GM10248 (cell line): ENCODE measurements at places on chromosomes 16 and 17.

GRCh38 chr16:22274916-22275315 is 22.3 kb upstream of the POLR3E start:
- DNase-seq: no peak

DNA sequence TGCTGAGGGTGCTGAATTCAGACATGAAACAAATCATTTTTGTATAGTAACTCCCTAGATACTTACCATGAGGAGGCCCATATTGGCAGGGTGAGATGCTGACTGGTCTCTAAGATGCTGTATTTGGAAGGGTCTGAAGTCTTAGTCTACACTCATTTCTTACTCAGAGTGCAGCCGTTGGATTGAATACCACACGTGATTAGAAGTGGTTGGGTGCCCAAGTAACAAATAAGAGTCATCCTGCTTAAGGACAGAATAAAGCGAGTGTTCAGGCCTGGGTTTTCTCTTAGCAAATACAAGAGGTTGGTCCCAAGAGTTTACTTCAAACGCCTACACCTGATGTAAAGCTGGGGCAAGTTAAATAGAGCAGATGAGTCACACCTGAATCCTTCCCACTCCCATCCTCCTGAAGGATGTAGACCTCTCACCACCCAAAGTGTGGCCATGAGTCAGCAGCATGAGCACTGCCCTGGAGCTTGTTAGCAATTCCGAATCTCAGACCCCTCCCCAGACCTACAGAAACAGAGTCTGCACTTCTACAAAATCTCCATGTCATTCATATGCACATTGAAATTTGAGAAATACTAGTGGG is 284.6 kb upstream of the CDH5 start:
- DNase-seq: no peak

DNA sequence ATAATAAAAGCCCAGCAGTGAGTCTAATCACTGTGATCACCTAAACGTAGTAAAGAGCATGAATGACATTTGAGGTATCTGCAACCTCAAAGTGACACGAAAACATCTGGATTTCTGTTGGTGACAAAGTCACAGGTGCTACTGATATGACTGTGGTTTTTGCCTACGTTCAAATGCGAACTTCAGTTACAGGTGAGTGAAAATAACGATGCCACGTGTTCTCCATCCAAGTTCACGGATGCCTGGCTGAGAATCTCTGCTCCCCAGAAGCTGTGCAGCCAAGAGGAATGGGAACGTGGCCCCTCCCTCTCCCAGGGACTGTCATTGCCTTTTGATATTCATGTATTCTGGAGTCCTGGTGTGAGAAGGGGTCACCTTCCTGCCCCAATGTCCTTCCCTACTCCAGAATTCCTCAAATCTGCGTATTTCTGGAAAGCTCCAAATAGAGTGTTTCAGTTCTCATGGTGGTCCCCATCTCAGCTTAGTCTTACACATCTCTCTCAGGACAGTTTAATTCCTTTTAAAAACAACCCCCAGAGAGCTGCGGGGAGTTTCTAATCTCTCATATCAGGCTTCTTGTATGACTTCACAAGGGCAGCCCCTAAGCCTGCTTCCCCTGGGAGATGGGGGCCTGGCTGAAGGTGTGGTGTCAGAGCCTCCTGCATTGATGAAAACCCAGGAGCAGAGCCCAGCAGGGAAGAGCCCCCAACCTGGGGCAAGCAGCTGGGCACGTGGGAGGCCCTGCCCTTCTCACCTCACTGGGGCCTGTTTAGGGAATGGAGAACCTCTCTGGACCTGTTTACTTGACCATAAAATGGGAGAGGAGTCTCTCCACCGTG is 25.8 kb downstream of the PIK3R5 start:
- peak; percentile 66 for DNase-seq

GRCh38 chr16:49547448-49547847 is 173.8 kb downstream of the C16orf78 start:
- no peak for DNase-seq

DNA sequence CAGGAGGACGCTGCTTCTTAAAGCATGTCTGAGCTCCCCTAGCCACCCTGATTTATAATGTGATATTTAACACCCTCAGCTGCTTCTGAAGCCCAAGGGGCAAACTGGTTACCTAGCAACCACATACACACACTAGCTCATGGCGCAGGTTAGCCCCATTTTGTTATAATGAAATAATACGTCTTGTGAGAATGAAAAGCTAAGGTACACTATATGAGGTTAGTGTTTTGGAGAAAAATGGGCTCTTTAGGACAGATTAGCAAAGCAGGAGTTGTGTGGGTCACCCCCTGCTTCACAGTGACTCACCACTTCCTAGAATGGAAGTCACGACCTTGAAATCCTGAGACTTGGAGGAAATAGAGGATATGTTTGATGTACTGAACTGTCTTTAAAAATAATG is 404.8 kb upstream of the HSBP1 start:
- no peak for DNase-seq

DNA sequence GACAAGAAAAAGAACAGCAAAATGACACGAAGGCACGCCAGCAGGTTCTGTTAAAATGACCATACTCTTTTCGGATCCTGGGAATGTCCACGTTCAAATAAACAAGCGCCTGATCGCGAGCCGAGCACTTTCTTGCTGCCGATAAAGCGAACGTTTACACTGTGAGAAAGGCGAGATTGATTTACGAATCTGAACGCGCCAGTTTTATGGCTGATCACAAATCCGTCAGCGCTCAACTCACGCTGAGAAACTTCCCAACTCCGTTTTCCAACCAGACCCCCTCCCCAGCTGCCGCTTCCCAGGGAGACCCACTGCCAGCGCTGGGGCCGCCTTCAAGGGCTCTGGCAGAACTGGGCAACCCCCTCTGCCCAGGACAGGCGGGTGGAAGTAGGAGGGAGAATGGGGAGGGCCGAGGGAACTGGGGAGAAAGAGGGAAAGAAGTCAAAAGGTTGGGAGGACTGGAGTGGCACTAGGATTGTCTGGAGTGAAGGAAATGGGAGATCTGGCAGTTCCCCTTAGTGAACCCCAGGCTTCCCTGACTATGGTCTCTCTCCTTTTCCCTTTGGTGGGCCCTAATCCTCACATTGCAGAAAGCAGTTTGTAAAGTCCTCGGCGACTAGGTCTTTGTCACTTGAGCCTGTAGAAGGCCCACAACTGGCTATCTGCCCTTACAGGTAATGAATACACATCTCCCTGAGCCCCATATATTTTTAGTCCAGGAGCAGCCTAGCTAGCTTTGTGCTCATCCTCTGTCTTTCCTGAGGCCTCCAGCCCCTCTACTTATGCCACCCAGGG is 6.9 kb downstream of the HOXB4 start:
- no peak for DNase-seq

DNA sequence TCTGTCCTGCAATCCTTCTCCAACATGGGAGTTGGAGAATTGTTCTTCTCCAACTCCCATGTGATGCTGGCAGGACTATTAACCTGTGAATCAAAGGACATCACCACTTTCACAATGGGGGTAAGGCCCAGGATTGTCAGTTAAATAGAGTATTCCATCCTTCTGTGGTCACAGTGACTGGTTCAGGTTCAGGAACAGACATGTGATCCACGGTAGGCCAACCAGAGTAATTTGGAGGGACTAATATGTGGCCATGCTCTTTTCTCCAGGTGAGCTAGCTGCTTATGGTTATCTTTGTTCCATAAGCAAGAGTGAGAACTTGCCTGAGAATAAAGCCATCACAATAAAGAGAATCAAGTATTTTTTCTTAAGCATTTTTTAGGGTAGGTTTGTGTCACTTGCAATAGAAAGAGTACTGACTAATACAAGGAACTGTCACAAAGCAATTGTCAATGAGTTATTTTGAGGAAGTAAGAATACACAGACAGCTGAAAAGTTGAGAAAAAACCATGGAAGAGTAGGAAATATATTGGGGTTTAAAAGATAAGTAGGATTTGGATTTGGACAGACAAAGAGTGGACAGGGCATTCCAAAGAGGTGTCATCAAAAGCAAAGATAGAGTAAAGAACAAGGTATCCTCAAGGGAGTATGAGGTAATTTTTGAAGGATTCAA is 63.4 kb downstream of the BRIP1 start:
- DNase-seq: no peak

GRCh38 chr16:20744922-20745440 is 3.4 kb upstream of the THUMPD1 start:
- DNase-seq: no peak

- DNase-seq: no peak
Measured at GRCh38 chr16:20920091-20920490, 19.5 kb downstream of the LYRM1 start.

GRCh38 chr17:36107660-36108059 is 4.0 kb downstream of the CCL4 start:
- no peak for DNase-seq

GRCh38 chr17:21286066-21286770 is 1.7 kb downstream of the MAP2K3 start:
- no peak for DNase-seq

DNA sequence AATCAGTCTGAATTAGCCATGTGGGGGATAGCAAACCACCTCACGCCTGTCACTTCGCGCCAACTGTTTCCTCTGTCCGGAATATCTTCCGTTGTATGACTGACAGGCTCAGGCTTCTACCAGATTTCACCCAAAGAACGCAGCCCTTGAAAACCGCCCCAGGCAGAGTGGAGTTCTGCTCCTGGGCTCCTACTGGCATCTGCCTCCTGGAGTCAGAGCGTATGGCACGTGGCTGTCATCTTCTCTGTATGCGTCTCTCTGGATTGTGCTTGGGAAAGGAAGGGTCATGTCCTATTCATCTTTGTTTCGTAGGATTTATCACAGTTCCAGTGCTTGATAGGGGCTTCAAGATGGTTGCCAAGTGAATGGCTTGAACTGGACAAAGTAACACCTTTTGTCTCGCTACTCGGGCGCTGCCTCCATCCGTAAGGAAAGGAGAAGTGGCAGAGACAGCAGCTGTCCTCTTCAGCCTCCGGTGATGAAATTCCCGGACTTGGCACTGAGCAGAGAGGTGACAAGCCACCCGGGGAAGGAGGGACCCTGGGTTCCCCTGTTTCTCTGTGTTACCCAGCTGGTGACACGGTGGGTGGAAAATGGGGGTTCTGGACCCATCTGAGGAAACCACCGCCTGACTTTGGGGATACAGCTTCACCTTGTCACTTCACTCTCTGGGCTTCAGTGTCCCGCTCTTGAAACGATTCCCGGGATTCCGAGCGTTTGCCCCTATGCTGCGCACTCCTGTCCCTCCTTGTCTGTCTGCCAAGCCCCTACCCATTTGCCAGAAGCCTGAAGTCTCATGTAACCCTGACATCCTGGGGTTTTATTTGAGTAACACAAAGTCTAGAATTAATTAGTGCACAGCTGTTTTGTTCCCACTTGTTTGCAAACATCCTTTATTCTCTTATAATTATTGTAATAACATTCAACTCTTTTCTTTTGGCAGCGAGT is 13.9 kb downstream of the KIAA0513 start:
- DNase-seq: no peak

DNA sequence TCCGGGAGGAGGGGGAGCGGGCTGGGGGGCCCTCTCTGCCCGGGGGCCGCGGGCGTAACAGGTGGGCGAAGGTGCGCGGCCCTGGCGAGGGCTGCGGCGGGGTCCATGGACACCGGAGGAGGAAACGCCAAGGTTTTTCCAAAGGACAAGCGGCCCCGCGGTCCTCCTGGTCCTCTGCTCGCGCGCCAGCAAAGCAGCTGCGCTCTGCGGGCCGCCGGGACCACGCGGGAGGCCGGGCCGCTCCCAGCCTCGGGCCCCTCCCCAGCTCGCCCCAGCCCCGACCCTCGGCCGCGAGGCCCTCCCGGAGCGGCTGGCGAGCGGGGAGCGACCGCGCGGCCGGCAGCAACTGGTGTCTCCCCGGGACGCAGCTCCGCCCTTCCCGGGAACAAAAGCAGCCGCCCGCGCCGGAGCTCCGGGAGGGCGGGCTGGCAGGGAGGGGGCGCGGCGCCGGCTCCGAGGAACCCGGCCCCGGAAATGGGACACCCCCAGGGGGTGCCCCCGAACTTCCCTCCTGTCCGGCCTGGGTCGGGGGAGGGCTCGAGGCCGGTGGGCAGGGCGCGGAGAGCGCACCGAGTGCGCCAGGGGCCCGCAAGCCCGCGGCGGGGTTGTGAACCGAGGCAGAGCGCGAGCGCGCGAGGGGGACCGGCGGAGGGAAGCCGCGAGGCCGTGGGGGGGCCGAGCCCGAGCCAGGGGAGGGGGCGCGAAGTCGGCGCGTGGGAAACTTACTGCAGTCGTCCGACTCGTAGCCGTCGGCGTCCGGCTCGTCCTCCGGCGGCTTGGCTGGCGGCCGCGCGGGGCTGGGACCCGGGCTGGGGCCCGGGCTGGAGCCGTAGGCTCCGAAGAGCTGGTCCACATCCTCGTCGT is 837 bp downstream of the DOC2B start:
- DNase-seq: no peak

- no peak for DNase-seq
Measured at GRCh38 chr16:75003931-75004330, 5.1 kb downstream of the ZNRF1 start.

GRCh38 chr17:67090341-67090740 is 46.0 kb downstream of the CACNG1 start:
- no peak for DNase-seq

GRCh38 chr16:54253118-54253517 is 33.5 kb downstream of the IRX3 start:
- no peak for DNase-seq

DNA sequence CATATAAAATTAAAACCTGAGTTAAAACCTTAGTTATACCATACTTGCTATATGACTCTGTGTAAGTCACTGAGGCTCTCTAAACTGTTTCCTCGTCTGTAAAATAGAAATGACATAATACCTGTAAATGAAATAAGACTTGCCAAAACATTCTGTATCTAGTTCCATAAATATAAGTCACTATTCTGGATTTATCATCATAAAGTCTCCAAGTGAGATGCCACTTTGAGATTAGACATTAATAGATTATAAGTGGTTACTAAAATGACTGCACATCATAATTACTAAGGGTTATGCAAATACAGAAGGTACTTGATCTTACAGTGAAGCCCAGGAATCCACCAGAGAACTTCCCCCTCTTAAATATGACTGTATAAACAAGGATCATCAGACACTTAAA is 12.0 kb upstream of the BRIP1 start:
- no peak for DNase-seq

- DNase-seq: no peak
Measured at GRCh38 chr17:40316571-40317344, 7.8 kb downstream of the RARA start.

- DNase-seq: no peak
Measured at GRCh38 chr16:63201851-63202250, 1165.6 kb upstream of the CDH8 start.

DNA sequence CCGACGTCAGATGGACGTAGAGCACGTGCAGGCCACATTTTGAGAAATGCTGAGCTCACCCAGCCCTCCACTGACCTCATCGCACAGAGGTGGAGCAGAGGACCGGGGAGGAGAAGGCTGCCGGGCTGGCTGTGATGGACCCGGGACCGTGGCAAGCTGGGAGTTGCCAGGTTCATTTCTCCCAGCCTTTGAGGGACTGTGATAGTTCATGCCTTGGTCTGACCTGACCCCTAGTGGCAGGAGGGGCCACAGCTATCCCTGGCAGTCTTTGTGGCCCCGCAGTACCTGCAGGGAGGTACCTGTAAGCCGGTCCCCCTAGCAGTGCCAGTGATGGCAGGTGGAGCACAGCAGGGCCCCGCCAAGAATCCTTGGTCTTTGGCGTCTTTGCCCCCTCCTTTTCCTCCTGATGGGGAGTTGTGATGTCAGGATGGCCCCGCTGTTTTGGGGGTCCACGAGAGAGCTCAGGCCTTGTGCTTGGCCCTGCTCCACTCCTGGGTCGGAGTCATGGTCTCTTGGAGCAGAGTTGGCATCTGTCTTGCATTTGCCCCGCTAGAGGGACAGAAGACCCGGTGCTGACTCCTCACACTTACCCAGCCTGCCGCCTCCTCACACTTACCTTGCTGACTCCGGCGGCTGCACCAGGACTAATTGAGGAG is 50.4 kb downstream of the OR1D5 start:
- DNase-seq: peak; percentile 83

GRCh38 chr16:80993307-80993706 is 13.4 kb downstream of the CMC2 start:
- DNase-seq: no peak

GRCh38 chr17:10130677-10131076 is 67.7 kb downstream of the GAS7 start:
- no peak for DNase-seq
